ENCODE measurements at places on chromosomes 1 and 21.

DNA sequence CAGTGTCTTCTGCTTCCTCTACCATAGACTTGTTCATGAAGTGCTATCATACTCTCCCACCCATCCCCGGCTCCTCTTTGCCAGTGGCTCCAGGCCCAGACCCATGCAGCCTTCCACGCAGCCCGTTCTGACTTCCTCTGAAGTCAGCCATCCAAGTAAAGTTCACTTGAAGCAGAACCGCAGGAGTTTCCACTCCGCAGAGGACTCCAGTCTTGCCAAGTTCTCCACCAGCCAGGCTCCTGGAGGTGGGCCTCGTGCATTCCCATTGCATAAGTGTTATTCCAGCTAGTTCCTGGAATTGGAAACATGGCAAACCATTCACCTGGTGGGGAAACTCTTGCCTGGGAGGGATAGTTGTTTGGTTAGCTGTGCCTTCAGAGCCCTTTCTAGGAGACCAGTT lies 185.1 kb downstream of the PLPP3 start:
- no peak for DNase-seq

DNA sequence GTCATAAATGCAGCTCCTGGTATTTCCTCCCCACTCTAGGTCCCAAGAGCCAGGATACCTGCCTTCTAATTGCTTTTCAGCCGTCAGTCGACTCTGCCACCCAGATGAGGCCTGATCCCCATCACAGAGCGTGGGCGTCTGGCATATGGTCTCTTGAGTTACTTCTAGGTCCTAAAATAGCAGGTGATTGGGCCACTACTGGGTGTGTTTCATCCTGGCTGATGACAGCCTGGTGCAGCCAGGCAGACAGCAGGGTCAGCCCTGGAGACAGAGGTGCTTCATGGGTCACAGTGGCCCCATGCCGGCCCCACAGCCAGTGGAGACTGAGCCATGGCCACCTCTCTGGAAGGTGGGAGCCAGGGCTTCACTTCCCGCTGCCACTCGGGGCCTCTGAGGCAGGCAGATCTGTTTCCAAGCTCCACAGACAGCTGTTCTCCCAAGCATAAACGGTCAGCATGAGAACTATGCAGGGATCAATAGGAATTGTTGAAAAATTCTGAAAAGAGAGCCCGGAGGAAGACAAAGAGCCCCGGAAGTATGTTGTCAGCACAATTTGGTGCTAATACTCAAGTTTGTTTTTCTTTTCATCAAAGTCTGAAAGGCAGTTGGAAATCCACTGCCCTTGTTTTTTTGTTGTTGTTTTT lies 83.0 kb downstream of the MAN1C1 start:
- no peak for DNase-seq

DNA sequence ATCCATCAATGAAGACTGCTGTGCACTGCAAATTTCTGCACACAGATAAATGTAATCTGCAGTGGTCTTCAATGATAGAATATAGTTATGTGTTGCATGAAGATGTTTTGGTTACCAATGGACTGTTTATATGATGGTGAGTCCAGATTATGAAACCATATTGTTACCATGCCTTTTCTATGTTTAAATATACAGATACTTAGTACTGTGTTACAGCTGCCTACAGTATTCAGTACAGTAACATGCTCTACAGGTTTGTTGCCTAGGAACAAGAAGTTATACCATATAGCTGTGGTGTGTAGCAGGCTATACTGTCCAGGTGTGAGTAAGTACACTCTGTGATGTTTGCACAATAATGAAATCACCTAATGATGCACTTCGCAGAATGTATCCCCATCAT lies 40.8 kb downstream of the SORT1 start:
- DNase-seq, result no peak

GRCh38 chr1:52028328-52028727 lies 5.3 kb downstream of the KTI12 start:
- no peak for DNase-seq

DNA sequence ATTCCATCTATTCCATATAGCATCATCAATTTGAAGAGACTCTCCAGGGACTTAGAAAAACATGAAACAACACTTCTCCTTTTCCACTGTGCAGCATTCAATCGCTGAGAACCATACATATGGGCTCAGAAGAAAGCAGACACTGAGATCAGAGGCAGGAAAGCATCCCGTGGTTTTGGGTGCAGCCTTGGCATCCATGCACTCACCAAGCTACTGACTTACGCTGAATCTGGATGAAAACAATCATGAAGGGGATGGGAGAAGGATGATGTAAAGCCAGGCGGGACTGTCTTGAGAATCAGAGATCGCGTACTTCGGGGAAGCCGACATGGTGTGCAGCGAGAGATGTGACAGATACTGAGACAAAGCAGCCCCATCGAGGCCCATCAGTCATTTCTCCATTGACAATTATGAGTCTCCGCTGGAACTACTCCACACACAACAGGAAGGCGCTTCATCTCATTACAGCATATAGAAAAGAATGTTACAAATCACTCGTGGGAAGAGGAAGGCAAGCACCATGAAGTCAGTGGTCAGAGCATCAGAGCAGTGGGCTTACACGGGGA lies 2.3 kb upstream of the TIAM1 start:
- DNase-seq, result no peak

DNA sequence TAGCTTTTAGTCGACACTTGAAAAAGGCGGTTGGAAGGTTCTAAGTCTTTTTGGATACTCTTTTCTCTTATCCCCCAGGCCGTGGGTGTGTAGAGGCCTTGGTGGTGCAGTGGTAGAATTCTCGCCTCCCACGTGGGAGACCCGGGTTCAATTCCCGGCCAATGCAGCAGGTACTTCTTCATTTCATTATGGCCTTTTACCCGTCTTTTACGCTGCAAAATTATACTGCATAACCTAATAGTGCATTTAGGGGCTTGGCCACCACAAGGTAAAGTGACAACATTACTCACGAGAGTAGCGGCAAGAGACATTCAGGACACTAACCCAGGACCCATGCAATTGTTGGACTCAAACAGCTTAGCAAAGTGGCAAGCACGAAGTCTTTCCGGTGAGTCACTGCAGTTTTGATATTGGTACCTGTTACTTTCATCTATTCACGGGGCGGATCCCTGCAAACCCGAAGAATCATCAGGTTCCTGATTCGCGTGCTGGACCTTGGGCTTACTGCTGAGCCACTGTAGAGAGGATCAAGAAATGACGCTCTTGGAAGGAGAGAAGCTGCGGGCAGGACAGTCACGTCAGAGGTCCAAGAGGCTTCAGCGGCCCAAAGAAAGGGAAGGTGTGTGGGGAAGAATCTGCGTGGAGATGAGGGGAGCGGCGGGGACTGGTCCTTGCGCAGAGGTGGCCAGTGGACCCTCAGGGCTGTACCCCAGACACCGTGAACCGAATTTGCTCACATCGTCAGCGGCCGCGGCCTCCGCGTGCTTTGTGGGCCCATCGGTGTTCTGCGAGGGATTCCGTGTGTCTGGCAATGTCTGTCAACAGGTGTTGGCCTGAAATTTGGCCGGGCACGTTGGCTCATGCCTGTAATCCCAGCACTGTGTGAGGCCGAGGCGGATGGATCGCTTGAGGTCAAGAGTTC lies 12.9 kb upstream of the RNU1-4 start:
- DNase-seq, result no peak

GRCh38 chr1:62222321-62222720 lies 27.7 kb downstream of the L1TD1 start:
- DNase-seq, result no peak

GRCh38 chr21:34558166-34558565 lies 46.2 kb upstream of the KCNE1 start:
- DNase-seq, result no peak

DNA sequence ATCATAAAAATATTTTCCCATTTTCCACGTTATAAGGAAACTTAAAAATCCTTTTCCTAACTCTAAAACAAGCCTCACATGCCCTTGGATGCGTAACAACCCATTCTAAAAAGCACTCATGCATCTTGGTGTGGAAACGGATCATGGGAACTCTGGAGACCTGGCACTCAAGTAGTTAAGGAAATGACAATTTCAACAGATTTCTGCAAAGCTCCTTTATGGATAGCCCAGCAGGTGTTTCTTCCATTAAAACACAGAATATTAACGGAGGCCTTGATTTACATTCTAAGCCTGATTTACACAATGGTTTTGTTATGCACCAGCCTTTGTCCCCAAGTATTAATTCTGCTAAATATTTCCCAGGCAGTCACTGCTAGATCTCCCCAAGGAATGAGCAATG lies 12.9 kb downstream of the PARS2 start:
- DNase-seq, result no peak

DNA sequence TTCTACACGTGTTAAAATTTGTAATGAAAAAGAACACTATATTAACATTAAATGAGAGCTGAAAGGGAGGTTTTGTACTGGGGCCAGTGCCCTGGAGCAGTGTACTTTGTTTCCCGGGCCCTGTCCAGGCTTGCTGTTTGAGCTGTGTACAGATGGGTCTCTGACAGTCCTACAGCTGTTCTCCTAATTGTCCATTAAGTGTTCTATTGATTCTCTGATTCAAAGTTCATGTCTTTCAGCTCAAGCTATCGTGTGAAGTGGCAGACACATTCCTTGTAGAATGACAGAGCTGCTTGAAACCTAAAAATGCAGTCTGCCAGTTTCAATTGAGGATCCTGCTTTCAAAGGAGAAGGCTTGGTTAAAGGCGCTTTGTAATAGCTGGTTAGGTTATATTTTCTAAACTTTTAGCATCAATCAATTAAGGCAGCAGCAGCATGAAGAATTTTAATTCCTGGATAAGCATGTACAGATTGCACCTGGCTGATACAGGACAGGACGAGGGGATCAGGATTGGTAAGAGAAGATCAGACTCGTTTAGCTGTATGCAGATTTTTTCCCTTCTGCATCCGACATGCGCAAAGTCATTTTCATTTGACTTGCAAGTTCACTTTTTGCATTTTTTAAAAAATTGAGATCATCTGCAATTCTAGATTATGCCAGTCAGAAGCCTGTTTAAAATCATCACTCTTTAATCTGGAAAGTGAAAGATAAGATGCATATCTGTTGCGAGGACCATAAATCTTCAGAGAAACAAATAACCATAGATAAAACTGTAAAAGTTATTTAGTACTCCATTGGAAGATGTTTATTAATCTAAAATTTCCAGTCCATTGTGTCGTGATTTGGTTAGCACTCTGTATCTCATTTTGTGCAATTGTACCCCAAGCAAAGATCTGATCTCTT lies 98.5 kb downstream of the ATG4C start:
- DNase-seq, result no peak

DNA sequence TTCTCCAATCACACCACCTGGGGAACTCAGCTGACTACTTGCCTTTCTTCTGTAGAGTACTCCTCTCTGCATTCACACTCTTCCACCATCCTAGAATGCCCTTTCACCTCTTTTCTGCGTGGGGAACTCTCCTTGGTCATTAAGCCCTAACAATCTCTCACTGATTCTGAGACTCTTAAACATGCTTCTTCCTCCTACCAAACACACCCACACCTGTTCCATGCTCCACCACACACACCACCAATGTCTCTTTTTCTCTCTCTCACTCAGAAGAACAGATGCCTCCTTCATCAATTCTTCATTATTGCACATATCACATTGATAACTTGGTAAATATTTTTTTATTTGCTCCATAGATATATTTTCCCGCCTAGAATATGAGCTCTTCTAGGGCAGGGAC lies 53.6 kb downstream of the WARS2 start:
- DNase-seq, result no peak

GRCh38 chr1:87464022-87464490 lies 135.4 kb downstream of the LMO4 start:
- no peak for DNase-seq

- DNase-seq, result no peak
These were observed 17.7 kb upstream of the PROX1 start for GRCh38 chr1:213969958-213970555.

DNA sequence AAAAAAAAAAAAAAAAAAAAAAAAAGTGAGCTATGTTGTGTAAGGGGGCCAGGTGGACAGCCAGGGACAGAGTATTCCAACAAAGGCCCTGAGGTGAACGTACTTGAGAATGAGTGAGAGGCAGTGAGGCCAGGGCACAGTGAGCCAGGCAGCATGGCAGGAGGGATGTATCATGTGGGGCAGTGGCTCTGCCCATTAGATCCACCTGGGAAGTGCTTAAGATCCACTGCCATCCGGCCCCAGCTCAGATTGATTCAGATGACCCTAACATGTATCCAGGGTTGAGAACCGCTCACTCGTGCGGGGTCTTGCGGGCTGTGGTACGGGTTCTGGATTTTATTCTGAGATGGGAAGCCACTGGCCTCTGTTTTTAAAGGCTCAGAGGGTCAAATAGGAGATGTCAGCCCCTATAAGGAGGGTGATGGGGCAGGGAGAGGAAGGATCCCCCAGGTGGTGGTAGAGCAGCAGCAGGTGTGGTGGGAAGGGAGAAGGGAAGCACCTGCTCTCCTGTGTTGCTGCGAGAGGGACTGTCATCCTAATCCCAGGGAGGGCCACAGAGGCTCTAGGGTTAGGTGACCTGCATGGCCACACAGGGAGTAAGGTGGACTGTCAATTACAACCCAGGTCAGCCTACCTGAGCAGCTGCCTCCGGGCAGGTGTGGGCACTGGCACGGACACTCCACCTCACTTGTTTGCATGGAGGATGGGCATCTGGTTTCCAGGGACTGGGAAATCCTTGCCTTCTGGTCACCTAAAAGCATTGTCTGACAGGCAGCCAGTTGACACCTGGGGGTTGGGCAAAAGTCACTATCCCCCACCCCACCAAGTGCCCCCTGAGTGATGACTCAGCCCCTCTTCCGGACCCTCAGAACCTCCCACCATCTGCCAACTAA lies 31.6 kb downstream of the CDK18 start:
- DNase-seq, result no peak

DNA sequence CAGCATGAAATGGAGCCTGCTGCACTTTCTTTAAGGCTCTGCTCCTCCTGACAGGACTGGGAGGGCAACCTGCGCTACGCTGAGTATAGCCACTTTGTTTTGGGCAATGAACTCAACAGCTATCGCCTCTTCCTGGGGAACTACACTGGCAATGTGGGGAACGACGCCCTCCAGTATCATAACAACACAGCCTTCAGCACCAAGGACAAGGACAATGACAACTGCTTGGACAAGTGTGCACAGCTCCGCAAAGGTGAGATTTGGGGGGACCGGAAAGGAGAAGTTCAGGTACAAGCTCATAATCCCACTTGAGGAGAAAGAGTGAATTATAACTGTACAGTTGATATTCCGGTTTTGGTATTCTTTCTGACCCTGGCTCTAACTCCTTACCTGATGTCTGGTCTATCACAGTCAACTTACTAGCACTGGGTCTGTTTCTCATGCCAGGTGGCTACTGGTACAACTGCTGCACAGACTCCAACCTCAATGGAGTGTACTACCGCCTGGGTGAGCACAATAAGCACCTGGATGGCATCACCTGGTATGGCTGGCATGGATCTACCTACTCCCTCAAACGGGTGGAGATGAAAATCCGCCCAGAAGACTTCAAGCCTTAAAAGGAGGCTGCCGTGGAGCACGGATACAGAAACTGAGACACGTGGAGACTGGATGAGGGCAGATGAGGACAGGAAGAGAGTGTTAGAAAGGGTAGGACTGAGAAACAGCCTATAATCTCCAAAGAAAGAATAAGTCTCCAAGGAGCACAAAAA lies 5.4 kb downstream of the ANGPTL7 start:
- DNase-seq, result no peak

GRCh38 chr21:39842741-39843459 lies 24.3 kb upstream of the PCP4 start:
- no peak for DNase-seq

GRCh38 chr1:25392841-25393240 lies 27.8 kb downstream of the RHCE start:
- DNase-seq, result no peak
